ENCODE measurements at places on chromosomes 5 and 9.

DNA sequence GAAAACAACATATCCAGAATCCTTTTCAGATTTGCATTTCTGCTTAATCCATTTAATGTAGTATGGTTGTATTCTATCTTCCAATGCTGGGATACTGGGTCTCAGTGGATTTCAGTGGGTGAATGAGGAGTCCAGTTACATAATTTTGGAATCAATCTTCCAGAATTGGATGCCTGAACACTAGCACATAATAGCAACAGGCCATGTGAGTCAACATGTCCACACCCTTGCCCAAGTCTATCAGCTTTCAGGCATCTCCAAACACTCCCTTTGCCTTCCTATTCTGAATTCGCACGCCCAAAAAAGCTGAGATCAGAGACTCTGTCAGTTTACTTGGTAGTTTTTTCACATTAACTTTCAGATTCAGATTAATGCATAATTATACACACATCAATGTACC lies 202.6 kb downstream of the TSSK1B start:
- DNase-seq, result no peak

DNA sequence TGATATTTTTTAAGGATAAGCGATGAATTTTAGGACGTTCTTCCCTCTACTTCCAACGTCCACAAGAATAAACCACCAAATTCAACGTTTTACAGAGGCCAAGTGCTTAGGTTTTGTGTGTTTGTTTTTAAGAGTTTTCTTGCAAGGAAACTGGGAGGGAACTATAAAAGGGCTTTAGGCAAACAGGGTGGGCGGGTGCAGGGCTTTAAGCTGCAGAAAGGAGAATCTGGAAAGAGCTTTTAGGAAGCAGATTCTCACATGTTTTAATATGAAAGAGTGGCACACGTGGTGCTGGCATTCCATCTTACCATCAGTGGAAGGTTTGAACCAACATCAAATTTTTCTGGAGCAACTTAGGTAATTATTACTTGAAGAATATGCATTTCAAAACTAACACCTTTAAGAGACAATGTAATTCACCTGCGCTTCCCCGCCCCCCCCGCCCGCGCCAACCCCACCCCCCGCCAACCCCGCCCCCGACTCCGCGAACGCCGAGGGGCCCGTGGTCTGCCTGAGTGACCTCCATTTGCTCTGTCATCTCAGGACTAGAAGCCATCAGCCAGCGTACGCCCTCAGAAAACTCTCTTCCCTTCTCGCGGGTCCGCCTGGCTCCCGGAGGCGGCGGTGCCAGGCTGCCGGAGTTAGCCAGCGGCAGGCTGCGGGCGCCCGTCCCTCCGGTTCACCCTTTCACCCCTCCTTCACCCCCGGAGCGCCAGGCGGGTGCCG lies 911 bp upstream of the PIK3R1 start:
- DNase-seq, result no peak

DNA sequence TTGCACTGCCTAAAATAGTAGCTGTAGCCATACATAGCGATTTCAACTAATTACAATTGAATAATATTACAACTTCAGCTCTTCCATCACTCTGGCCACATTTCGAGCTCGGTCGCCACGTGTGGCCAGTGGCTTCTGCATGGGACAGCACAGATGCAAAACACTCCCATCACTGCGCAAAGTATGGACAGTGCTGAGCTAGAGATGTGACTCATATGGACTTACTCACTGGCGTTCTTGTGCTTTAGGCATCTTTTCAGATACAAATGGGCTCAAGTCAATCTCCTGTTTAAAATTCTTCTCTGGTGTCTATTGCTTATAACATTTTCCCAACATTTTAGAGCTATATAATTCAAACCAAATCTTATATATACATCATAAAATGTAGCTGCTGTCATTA lies 222.7 kb downstream of the ELAVL2 start:
- DNase-seq, result no peak

DNA sequence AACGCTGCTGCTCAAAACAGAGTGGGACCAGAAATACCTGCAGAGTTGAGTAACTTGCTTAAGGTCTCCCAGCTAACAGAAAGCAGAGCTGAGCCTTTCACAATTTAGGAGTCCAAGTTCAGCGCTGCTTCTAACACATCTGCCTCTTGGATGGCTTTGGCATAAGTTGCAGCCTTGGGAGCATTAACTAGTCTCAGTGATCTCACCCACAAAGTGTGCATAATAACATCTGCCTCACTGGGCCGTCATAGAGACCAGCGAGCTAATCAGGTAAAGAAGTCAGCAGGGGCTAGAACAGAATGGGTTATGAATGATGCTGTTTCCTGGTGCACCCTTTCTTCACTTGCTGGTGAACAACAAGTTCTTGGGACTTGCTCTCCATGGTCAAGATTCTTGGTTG lies 36.5 kb downstream of the WWC1 start:
- no peak for DNase-seq

GRCh38 chr5:122846051-122846550 lies 688 bp downstream of the SNX24 start:
- DNase-seq, result no peak

GRCh38 chr5:14588145-14588544 lies 6.6 kb downstream of the OTULINL start:
- DNase-seq, result no peak

DNA sequence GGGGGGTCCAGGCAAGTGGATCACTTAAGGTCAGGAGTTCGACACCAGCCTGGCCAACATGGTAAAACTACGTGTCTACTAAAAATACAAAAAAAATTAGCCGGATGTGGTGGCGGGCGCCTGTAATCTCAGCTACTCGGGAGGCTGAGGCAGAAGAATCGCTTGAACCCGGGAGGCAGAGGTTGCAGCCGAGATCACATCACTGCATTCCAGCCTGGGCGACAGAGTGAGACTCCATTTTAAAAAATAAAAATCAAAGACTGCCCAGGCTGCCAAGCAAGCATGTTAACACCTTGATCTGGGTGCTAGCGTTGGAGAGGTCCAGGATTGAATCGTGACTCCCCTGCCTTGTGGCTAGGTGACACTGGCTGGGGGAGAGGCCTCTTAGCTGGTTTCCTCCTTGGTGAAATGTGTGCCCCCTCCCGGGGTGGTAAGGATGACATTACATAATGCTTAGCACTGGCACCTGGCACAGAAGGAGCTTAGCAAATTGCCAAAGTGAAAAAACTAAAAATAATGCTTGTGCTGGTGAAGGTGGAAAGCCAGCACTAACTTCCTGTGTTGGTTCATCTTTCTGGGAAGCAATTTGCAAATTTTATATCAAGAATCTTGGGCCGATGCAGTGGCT lies 2.2 kb upstream of the CIZ1 start:
- DNase-seq, result no peak
